ENCODE measurements at places on chromosomes 16 and 17.

DNA sequence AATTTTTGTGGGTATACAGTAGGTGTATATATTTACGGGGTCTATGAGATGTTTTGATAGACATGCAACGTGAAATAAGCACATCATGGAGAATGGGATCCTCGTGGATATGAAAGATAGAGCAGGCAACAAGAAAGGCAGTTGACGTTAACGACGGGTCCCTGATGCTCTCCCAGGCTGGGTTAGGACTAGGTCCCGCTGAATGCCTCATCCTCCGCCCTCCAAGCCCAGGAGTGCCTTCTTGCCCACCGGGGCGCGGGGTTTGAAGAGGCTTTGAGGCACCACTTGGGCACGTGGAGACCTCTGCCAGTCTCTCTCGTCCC, 9.5 kb upstream of the ZFP90 start:
- peak; percentile 79 for DNase-seq

GRCh38 chr16:2513405-2514332, at the start of gene ATP6V0C:
TSS of gene ATP6V0C (plus strand) at chr16:2513952. CDS start at chr16:2514104, 152 bp downstream.
- DNase-seq: peak; percentile 92

GRCh38 chr16:70715055-70715858, 29.4 kb upstream of the MTSS2 start:
- peak; percentile 93 for DNase-seq

GRCh38 chr17:56595108-56595418, 1.6 kb downstream of the NOG start:
- DNase-seq: no peak

DNA sequence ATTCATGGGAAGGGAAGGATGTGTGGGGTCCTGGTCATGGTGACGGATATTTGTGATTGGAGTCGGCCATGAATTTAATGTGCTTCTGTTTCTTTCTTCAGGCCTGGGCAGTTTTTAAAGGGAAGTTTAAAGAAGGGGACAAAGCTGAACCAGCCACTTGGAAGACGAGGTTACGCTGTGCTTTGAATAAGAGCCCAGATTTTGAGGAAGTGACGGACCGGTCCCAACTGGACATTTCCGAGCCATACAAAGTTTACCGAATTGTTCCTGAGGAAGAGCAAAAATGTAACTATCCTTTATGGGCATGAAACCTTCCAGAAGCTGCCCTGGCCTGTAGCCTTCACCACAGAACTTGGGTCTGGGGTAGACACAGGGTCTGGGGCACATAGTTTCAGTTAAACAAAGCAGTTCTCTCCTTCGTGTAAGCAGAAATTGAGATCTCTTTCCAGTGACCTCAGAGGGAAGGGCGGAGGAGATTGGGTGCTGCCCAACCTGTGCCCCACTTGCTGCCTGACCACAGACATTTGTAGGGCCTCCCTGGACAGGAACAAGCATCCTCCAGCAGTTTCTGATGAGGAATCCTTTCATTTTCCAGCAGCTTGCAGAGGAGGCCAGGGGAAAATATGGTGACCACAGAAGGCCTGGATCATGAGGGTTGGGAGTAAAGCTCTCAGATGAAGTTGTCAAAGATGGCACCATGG, 10.1 kb downstream of the IRF8 start:
- no peak for DNase-seq

DNA sequence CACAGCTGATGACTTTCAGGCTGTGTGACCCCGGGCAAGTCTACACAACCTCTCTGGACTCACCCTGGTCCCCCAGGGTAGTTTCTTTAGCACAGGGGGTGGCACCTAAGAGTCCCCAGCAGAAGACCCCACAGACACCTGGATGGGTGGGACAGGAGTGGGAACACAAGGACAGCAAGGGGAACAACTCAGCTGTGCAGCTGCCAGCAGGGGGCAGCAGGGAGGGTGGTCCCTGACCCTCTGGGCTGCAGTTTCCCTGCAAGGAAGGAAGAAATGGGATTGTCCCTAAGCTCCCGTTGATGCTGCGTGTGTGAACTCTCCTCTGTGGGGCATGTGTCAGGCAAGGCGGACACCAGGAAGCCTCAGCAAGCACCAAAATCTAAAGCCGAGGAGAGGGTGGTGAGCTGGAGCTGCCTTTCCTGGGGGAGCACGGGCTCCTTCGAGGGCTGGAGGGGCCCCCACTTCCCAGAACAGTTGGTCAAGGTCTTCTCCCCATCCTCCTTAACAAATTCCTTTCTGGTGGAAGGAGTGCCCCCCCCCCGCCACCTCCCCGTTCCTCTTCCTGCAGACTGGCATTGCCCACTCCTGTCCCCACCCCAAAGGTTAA, 24.1 kb upstream of the CDH5 start:
- DNase-seq: peak; percentile 48

DNA sequence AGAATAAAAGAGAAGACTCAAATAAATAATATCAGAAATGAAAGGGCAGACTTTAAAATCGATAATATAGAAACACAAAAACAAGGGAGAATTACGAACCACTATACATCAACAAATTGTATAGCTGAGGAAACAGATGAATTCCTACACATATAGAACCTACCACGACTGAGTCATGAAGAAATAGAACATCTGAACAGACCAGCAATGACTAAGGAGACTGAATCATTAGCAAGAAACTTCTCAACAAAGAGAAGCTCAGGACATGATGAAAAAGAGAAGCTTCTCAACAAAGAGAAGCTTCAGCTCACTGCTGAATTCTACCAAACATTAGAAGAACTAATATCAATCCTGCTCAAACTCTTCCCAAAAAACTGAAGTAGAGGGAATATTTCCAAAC, 255.9 kb downstream of the CEP112 start:
- DNase-seq: no peak

DNA sequence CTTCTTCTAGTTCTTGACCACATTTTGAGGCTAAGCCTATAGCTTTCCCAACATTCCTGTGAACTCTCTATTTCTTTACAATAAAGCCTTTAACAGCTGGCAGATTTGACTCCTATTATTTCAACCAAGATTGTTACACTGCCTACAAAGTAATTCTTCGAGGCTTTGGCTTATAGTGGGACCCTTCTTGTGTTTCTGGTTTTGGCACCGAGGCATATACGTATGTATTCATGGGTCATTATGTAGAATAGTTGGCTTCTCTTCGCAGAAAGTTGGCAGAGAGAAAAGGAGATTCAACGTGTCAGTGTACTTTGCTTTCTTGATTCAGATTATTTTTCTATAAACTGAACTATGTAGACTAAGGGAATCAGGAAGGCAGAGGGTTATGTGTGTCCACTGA, 102.2 kb downstream of the ABCA8 start:
- no peak for DNase-seq

DNA sequence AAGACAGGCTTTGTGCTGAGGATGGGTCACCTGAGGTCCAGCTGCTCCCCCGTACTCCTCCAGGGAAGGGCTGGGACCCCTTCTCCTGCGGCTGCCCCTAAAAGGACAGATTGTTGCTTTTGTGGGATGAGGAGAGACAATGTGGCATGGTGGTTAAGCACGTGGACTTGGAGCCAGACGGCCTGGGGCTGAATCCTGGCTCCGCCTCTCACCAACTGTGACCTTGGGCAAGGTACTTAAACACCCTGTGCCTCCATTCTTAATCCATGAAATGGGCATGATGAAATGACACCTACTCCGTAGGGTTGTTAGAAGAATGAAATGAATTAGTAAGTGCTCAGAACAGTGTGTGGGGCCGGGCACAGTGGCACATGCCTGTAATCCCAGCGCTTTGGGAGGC, 39.6 kb upstream of the PLCG2 start:
- DNase-seq: no peak

- no peak for DNase-seq
Measured at GRCh38 chr17:51455931-51456330, 195.6 kb downstream of the UTP18 start.

- no peak for DNase-seq
Measured at GRCh38 chr17:80796430-80796861, 195.2 kb upstream of the CHMP6 start.

- no peak for DNase-seq
Measured at GRCh38 chr17:10112962-10113361, 85.4 kb downstream of the GAS7 start.

DNA sequence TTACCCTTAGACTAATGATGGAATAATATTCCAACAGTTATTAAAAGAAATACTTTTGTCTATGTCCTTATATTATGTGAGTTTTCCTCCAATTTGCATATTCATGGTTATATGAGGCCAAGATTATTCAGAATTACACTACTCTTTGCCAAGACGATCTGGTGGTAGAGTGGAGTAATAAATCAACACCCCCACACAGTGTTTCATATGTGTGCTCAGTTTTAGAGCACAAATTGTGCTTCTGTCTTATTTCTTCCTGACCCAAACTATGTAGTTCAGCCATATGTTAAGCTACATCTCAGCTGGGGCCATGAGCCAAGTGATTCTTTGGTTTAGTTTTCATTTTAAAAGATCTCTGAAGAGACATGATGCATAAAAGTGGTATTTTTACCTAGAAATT, 26.9 kb upstream of the PPM1E start:
- DNase-seq: no peak

DNA sequence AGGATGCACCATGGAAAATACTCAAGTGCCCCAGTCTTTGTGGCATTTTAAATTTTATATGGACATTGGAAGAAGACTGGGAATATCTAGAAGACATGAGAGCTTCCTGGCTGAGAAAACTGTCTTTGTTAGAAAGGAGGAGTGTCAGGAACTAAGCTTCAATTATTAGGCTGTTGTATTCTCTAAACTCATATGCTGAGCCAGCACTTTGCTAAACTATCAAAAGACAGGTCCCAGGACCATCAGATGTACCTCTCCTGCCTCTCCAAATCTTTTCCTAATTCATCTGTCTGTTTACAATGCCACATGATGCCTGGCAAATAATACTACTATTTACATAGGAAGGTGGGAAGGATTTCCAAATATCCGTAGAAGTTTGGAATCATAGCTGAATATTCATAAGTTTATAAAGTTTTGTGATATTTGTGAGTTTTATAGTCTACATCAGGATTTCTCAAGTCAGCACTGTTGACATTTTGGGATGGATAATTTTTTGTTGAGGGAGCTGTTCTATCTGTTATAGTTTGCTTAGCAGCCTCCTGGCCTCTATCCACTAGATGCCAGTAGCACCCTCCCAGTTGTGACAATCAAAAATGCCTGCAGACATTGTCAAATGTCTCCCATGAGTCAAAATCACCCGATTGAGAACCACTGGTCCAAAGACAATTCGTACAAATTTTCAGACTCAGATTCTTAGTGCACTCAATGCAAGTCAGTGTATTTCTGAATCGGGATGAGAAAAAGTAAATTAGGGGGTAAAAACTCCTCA, 61.2 kb upstream of the NETO2 start:
- peak; percentile 8 for DNase-seq

GRCh38 chr16:73546341-73546845, 498.5 kb upstream of the ZFHX3 start:
- peak; percentile 59 for DNase-seq

GRCh38 chr17:27520491-27521185, 64.4 kb downstream of the KSR1 start:
- DNase-seq: no peak

DNA sequence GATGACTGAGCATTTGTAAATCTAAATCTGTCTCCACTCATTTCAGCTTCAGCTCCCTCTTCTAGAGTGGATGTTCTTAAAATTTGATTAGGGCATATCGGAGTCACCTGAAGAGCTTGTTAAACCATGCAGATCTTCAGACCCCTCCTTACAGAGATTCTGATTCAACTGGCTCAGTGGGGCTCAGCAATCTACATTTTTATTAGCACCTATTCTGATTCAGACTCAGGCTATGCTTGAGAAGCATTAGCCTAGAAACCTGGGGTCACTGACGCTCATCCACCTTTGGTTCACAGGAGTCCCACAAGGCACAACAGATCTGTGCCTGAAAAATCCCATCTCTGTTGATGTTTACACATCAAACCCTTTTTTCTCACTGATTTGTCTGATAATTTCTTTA, 365.6 kb downstream of the GRIN2A start:
- no peak for DNase-seq

- DNase-seq: no peak
Measured at GRCh38 chr17:60321336-60322055, 70.4 kb downstream of the USP32 start.

DNA sequence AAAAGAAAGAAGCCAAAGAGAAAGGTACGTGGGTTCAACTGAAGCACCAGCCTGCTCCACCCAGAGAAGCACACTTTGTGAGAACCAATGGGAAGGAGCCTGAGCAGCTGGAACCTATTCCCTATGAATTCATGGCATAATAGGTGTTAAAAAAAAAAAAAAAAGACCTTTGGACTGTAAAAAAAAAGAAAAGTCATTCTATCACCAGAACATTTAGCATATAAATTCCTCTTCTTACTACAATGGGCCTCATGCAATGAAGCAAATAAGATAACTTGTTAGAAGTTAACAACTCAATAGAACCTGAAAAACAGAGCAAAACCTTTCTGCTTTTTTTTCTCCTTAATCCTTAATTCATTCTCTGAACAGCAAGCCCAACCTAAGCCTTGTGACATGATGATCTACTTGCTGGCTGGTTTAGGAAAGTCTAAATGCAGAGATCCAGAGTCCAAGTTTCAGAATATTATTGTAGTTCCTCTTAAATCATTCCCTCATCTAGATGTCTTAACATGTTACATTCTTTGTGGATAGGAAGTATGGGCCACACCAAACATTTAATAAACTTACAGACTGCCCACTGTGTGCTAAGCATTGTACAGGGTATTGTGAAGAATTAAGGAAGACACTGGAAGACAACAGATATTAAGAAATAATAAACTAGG, 45.4 kb downstream of the BRCA1 start:
- no peak for DNase-seq

- DNase-seq: no peak
Measured at GRCh38 chr16:88817785-88818574, 6.3 kb upstream of the APRT start.

DNA sequence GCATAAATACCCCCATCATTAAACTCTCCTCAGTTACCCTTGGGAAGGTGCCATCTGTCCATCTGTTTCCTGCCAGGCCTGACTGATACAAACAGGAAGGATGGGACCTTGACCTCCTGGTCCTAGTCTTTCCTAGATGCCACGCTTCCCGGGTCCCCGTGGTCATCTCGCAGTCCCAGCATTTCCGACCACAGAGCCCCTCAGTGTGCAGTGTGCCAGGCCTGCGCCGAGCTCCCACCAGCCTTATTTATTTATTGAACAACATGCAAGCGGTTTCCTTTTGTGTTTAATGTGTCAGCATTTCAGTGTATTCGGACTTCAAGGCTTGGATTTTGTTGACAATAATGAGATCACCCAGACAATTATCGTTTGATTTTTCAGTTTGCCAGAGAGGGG, 45.6 kb upstream of the NKD1 start:
- no peak for DNase-seq

GRCh38 chr17:19534562-19535149, 1.0 kb downstream of the SLC47A1 start:
- DNase-seq: no peak
